Left ventricle myocardium superior (tissue), 1 donor: ENCODE measurements at places on chromosomes 1 and 21. TPM values are rescaled to one million over a fixed set of nuclear protein-coding genes. Genes with fewer than 3 reads are reported as not detected.
A peak's percentile ranks its signal among the peaks of the same experiment; 100 is the strongest.

The NCSTN gene
- 60.7 TPM for total RNA-seq

The MR1 gene
- 3.4 TPM for total RNA-seq

DNA sequence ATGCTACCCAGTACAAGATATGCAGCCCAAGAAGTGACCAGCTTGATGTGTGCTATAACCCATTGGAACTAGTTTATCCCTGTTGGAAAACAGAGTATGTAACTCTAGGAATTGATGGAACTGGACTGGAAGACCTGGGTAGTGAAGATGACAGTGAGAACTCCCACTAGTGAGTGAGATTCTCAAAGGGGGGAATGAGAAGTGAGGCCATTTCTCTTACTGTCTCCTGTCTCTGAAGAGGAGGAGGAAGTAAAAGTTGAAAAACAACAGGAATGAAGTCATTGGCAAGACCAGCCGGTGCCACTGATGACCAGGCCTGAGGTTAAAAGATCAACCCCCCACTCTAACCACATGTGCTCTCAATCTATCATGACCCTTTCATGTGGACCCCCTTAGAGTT is 20.9 kb downstream of the PLA2G2F start:
- DNase-seq: no peak

The FAM151A gene
- 1.2 TPM for total RNA-seq

DNA sequence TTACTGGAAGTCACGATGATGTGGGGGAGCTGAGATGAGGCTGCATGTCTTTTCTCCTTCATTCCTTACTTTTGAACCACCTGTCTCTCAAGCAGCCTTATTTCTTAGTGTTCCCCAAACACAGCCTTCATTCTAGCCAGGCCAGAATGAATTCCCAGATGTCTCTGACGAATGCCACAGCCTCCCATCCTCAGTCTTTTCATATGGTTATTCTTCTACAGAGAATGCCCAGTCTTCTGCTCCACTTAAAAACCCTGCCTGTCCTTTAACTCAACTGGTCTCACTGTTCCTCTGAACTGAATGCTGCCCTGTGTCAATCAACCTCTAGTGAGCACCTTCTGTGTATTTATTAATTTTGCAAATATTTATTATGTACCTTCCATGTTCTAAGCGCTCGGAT is 156.2 kb downstream of the PLA2G4A start:
- DNase-seq: no peak

GRCh38 chr1:84762664-84763063 is 72.4 kb upstream of the SSX2IP start:
- no peak for DNase-seq

- DNase-seq: no peak
These were observed 21.9 kb downstream of the DISP3 start for GRCh38 chr1:11500881-11501280.

- DNase-seq: no peak
These were observed 234.3 kb upstream of the ADAMTS5 start for GRCh38 chr21:27201197-27201596.

DNA sequence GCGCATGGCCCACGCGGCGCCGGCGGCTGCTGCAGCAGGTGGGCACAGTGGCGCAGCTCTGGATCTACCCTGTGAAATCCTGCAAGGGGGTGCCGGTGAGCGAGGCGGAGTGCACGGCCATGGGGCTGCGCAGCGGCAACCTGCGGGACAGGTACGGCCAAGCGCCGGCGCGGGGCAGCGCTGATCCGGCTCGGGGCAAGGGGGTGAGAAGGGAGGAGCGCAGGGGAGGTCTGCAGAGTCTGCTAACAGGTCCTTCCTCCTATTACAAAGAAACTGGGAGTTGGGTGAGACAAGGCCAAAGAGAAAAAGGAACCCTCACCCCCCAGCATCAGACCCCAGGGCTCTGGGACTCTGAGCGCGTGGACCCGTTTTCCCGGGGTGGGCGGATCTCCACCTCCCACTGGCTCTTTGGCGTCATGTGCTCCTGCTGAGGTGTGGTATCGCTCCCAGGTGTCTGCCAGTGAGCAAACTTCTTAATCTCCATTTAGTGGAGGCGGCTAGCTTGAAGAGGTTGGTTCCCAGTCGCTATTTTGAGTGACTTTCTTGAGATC is 431 bp downstream of the MTARC1 start:
- DNase-seq: peak; percentile 49

DNA sequence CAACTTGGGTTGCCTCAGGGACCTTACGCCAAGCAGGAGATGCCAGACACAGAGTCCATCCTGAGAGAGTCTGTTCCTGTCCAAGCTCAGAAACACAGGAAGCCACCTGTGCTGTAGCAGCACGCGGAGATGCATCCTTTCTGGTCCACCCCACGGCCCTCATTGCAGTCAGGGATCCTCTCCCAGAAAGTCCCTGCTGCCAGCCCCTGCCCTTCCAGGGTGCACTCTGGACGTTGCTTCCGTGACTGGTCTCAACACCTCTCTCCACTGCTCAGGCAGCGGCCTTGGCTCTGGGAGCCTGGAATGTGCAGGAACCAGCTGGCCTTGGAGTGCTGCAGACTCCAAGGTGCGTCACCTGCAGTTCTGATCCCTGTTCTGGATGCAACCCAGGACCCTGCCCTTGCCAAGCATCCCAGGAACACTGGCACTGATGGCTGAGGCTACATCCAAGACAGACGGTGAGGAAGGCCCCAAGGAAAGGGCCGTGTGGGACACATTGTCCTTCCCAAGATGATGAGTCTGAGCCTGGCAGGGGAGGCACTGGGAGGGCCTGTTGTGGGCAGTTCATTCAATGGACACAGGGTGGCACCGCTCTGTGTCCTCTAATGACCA is 21.7 kb upstream of the COL6A1 start:
- DNase-seq: no peak

The SIPA1L2 gene
- 127 TPM for total RNA-seq

DNA sequence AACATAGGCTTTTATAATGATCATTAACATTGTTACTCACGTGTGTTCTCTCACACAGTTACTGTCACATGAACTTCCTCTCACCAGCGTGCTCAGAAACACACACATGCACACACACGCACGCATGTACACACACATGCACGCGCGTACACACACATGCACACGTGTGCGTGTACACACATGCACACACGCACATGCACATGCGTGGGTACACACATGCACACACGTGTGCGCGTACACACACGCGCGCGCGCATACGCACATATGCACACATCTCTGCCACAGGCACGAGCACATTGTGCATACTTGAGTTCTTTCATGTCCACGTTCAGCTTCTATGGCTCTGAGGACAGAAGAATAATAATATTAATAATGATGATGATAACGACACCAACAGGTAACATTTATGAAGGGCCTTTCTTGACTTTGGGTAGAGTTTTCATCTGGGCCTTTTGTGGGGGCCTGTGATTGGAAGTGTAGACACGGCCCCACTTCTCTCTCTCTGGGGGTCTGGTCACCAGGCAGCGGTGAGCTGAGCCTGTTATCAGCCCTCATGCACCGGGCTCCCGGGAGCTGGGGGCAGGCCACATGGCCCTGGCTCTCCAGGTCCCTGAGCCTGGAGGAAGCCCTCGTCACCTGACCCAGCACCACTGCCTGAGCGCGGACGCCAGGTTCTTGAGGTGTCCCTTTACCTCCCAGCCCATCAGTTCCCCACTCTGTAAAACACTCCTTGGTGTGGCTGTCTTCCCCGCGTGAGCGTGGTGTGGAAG is 7.0 kb downstream of the EPHA8 start:
- no peak for DNase-seq
